Stimulated activated CD8-positive, alpha-beta memory T cell treated with anti-CD3 and anti-CD28 coated beads, Interleukin-4, amount 100 ng/mL, for 1 hour (primary cell): ENCODE measurements at places on chromosomes 13 and 19.

- no peak for DNase-seq
These were observed 44.5 kb downstream of the RFX2 start for GRCh38 chr19:6065685-6066374.

DNA sequence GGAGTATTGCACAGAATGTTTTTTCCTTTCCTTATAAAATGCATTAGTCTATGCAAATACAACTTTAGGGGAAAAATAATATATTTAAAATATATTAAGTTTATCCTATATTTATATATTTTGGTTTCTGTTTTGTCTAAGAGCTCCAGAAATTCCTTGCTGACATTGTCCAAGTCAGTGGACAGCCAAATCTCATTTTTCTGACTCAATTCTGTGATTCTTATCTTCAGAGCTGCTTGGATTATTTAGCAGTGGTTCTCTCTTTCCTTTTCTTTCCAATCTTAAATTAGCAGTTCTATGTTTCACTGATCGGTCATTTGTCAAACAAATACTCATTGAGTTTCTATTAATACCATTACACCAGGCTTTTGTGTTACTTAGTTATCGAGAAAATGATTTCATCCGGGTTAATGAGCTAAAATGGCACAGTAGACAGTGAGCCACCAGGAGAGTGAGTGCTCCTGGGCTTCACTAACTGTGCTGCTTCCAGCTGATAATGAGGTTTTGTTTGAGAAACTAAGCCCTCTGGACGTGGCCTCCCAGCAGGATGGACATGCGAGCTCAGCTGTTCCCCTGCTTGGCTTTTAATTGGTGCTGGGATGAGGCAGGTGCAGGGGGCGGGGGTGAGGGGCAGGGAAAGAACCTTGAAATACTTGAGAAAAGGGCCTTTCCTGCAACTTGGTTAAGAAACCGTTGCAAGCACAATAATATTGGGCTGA lies 44.0 kb downstream of the ATP11A start:
- DNase-seq, result no peak

DNA sequence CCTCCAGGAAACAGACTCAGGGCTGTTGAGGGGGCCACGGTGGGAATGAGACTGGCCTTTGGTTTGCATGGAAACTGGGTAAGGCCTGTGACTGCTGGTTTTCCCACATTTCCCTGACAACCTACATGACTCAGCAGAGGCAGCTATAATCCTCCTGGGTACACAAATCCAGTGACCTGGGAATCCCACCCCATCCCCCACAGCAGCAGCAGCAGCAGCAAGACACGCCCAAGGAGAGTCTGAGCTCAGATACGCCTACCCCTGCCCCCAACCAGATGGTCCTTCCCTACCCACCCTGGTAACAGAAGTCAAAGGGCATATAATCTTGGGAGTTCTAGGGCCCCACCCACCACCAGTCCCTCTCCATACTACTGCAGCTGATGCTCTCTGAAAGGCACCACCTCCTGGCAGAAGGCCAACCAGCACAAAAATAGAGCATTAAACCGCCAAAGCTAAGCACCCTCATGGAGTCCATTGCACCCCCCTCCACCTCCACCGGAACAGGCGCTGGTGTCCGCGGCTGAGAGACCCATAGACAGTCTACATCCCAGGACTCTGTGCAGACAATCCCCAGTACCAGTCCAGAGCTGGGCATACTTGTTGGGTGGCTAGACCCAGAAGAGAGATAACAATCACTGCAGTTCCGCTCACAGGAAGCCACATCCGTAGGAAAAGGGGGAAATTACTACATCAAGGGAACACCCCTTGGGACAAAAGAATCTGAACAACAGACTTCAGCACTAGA lies 237.2 kb upstream of the SPRY2 start:
- DNase-seq, result no peak

- no peak for DNase-seq
These were observed 2.3 kb upstream of the CD320 start for GRCh38 chr19:8310342-8311055.

DNA sequence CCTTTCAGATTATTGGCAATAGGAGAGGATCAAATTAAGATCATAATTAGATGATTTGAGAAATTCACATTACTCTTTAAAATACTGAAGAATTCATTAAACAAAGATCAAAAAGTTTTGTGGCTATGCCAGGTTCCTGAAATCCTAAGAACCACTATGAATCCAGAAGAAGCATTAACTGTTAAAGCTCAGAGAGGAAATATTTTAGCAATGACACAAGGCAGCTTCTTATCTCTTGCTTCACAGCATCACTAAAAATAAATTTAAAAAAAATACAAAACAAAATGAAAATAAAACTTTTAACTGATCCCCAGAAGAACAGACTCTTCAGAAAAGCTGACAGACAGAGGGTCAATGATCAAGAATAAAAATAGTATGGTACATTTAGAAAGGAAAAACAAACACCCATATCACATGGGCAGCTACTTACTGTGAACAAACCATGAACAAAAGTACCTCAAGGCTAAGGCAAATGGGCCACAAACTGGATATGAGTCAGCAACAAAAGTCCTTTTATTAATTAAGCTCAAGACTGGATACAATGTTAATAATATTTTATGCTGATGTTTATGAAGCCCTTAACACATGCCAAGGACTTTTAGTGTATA lies 19.6 kb downstream of the RNF6 start:
- DNase-seq, result no peak

- no peak for DNase-seq
These were observed 941.3 kb upstream of the SLITRK1 start for GRCh38 chr13:84823528-84823927.

- no peak for DNase-seq
These were observed 74.2 kb upstream of the RFC3 start for GRCh38 chr13:33743438-33744368.
